ENCODE measurements at places on chromosomes 3 and 15.

GRCh38 chr15:101488300-101489164, 975 bp downstream of the PCSK6 start:
- DNase-seq = no peak

- DNase-seq = no peak
Measured at GRCh38 chr3:64093825-64094712, 70.8 kb upstream of the PSMD6 start.

DNA sequence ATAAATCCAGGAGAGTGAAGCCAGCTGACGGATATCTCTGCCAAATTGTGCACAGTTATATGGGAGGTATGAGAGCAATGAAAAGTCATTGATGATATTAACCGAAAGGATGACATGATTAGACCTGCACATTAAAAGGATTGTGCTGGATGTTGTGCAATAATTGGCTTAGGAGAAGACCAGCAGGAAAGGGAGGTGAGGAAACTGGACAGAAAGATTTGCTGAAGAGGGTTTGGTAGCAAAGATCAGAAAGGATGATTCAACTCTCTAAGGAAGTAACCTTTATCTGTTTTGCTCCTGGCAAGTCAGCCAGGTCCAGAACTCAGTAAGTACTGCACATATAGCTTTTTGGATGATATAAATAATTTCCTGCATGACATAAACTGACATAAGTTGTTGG, 704.7 kb downstream of the GRM7 start:
- DNase-seq = peak; percentile 23

- peak; percentile 96 for DNase-seq
Measured at GRCh38 chr15:89845305-89845893, 30.7 kb upstream of the ANPEP start.

GRCh38 chr3:51568036-51568435, 29.5 kb downstream of the RAD54L2 start:
- no peak for DNase-seq

GRCh38 chr3:61454006-61454585, 107.3 kb upstream of the PTPRG start:
- DNase-seq = no peak

Measured in cardiac fibroblast (primary cell).